Stimulated activated CD8-positive, alpha-beta memory T cell treated with anti-CD3 and anti-CD28 coated beads, Interleukin-7, amount 100 ng/mL, for 4 hours (primary cell): ENCODE measurements at places on chromosomes 5 and 9.

DNA sequence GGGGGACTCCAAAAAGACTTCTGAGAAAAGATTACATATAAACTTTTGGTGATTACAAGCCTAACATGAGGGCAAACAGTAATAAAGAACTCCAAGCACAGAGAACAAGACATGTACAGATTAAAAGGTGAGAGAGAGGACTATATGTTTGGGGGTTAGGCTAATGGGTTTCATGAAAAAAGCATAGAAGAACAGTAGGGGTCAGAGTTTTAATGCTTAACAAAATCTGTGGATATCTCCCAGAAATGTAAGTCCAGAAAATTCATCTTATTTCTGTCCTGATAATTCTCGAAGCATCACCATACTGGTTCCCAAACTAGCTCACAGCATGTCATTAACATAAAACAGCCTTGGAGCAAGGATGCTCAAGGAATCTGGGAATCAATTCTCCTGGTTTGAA lies 137.2 kb downstream of the ARRDC3 start:
- no peak for DNase-seq

- DNase-seq = no peak
Observed at GRCh38 chr5:138936-139335, 47.0 kb downstream of the PLEKHG4B start.

DNA sequence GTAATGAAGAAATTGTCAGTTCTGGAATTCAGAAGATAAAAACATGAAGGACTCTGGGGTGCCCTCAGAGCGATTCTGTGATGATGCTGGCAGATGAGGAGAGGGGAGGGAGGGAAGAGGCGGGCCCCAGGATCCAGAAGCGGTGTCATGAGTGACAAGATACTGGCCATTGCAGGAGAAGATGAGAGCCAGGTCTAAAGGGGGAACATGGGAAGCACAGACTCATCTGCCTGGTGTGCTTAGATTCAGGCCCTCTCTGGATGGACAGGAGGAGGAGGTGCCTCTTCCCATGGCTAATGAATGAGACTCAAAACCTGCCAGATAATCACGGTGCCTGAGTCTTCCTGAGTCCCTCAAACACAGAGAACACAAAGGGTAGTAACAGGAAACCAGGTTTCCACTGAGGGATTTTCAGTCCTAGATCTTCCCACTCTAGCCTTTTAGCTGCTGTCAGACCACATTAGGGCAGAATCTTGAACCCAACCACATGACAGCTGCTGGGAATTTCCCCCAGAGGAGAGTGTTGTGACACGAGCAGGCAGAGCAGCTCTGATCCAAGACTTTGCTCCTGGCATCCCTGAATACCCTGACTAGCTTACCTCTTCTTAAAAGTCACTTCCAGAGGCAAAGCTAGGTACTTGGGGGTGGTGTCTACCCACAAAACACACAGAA lies 28.2 kb upstream of the HSPA9 start:
- DNase-seq = no peak

DNA sequence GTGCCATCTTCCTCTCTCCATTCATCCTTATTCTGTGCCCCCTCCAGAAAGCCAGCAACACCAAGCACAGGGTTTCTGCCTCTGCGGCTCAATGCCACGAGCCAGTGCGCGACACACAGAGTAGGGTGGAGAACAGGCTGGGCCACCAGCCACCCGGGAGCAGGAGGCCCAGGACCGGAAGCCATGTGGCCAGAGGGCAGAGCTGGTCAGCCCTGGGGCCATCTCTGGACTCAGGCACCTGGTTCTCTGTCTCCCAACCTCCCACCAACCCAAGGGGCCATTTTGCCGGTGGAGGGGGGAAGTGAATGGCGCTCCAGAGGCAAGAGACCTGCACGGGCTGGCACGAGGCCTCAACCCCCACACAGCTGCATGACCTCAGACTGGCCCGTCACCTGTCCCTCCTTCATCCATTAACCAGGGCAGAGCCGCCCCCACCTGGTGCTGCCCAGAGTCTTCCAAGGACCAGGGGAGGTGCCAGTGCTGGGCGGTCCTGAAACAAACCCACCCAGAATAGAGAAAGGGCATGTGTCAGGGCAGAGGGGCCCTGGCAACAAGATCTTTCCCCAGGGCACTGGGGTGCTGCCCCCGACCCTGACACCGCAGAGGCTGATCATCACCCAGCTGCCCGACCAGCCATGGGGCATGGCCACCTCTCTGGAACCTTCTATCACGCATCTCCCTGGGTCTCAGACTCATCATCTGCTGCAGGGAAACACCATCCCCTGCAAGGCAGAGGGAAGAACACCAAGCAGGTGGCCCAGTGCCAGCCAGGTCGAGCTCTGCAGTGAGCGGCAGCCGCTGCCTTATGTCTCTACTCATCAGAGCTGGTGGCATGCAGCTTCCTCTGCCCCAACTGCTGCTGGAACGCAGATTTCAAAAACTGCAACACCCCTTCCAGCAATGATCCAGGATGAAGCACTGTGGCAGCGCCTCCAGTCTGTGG lies 11.9 kb downstream of the VAV2 start:
- DNase-seq = no peak

DNA sequence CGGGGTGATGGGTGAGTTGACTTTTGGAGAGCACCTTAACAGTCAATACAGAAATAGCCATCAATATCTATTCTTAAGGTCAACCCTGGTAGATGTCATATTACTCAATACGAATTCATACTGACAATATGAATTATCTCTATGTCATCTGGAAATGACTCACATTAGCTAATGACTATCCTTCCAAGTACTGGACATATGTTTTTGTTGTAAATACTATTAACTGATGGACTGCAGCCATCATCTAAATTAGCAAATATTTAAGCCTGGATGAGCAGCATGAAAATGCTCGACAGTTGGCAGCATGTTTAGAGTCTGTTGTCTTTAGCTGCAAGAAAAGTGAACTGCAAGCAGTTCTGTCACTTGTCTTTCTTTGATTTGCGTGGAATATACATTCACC lies 19.6 kb upstream of the ISOC1 start:
- no peak for DNase-seq

- peak; percentile 51 for DNase-seq
Observed at GRCh38 chr9:91711755-91712601, 238.1 kb downstream of the ROR2 start.

GRCh38 chr5:160188141-160189015 lies 40.9 kb upstream of the FABP6 start:
- DNase-seq = no peak

- no peak for DNase-seq
Observed at GRCh38 chr9:94802793-94803192, 76.3 kb downstream of the AOPEP start.
